ENCODE measurements at places on chromosomes 11 and 22.

DNA sequence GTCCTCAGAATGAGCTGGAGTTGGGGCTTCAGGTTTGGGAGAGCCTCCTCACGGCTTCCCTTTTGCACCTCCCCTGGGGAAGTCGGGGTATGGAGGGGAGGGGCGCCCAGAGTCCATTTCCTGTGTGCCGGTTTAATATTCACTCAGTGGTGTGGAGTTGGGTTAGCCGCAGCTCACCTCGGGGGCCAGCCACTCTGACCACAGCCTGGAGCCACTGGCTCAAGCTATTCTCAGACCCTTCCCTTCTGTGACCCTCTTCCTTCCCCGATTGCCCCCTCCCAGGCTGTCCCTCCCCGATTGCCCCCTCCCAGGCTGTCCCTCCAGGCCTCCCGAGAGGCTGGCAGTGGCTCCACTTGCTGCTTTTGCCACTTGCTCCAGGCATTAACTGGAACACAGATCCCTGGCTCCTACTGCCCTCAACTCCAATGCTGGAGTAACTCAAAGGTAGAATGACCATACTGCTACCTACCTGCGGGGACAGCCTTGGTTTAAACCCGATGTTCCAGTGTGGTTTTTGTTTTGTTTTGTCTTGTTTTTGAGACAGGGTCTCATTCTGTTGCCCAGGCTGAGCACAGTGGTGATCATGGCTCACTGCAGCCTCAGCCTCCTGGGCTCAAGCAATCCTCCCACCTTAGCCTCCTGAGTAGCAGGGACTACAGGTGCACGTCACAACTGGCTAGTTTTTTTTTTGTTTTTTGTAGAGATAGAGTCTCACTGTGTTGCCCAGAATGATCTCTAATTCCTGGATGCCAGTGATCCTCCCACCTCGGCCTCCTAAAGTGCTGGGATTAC lies 29.3 kb downstream of the RPUSD4 start:
- DNase-seq = no peak

GRCh38 chr11:20963596-20963995 lies 294.2 kb downstream of the NELL1 start:
- DNase-seq = no peak

- DNase-seq = peak; percentile 51
Measured at GRCh38 chr11:118820412-118821357, 29.7 kb upstream of the DDX6 start.

DNA sequence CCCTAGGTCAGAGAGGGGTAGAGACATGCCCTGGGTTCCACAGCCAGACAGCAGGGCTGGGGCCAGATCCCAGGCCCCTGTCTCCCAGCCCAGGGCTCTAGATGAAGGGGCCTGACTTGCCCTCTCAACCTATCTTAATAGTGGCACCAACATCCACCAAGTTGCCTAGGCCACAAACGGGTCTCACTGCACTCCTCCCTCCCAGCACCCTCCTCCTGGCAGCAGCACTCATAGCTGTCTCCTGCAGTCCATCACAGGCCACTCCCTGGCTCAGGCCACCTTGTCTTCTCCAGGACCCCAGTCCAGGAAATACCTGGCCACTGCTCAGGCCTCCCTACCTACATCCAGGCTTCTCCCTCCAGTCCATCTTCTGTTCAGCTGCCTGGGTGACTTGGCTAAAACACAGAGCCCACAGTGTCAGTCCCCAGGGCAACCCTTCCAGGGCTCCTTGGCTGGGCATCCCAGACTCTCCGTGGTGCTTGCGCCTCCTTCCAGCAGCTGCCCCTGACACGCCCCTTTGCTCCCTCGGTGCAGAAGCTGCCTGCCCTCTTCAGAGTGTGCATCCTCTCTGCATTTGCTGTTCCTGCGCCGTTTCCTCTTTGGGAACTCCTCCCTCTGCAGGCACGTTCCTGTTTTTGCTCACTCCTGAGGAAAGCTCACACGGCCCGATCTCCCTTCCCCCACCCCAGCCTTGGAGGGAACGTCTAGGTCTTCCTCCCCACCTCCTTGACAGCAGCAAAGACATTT lies 40.5 kb downstream of the LRRC32 start:
- no peak for DNase-seq

DNA sequence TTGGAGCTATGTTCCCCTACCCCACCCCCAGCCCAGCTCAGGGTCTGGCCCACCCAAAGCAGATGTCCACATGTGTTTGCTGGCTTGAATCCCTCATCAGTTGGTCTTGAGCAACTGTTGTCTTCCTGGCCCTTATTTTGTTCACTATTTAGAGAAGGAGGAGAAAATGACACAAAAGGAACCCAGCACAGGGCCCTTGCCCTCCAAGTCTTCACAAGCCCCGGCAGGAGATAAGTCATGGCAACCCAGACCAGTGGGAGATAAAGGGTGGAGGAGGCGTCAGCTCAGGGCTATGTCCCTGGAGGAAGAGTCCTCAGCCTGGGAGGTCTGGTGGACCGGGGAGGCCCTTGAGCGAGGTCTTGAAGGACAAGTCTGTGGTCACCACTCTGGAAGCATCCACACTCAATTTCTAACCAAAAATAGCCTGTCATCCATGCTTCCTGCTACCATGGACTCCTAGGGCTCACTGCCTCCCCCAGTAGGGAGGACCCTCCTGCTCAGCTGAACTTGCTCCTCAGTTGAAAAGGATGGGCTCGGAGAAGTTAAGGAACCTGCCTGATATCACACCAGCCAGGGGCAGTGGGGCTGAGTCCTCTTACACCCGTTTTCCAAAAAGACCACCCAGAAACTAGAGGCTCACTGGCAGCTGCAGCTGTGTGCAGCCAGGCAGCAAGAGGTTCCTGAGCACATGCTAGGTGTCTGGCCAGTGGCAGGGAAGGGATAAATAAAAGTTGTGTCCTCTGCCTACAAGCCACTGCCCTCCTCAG lies 1.8 kb upstream of the RAB3IL1 start:
- no peak for DNase-seq

- DNase-seq = no peak
Measured at GRCh38 chr11:13972043-13972910, 9.8 kb downstream of the SPON1 start.

- DNase-seq = peak; percentile 30
Measured at GRCh38 chr22:22720724-22721261, 76.4 kb downstream of the GGTLC2 start.

DNA sequence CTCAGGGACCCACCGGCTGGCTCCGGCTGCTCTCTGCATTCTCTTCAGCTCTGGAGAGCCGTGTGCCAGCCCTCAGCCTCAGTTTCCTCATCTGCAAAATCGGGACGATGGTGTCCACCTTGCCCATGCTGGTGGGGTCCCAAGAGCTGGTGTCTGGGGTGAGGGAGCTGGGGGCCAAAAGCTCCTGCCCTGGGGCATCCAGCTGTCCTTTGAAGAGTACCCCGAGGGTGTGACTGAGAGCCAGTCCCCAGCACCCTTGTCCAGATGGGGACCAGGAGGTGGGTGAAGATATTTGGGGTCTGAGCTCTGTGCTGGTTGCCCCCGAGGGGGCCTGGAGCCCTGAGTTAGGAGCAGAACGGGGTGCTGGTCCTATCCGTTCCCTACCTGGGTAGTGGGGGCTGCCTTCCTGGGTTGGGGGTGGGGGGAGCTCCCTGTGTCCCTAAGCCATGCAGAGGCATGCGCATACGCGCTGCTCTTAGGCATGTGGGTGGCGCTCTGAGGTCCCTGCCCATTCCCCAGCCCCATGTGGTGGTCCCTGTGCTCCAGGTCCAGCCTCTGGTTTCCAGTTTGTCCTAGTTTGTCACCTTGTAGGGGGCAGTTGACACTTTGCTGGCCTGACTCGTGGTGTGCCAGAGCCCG lies 4.9 kb downstream of the LRP5 start:
- DNase-seq = no peak

- DNase-seq = no peak
Measured at GRCh38 chr11:75893251-75893650, 78.2 kb downstream of the UVRAG start.

DNA sequence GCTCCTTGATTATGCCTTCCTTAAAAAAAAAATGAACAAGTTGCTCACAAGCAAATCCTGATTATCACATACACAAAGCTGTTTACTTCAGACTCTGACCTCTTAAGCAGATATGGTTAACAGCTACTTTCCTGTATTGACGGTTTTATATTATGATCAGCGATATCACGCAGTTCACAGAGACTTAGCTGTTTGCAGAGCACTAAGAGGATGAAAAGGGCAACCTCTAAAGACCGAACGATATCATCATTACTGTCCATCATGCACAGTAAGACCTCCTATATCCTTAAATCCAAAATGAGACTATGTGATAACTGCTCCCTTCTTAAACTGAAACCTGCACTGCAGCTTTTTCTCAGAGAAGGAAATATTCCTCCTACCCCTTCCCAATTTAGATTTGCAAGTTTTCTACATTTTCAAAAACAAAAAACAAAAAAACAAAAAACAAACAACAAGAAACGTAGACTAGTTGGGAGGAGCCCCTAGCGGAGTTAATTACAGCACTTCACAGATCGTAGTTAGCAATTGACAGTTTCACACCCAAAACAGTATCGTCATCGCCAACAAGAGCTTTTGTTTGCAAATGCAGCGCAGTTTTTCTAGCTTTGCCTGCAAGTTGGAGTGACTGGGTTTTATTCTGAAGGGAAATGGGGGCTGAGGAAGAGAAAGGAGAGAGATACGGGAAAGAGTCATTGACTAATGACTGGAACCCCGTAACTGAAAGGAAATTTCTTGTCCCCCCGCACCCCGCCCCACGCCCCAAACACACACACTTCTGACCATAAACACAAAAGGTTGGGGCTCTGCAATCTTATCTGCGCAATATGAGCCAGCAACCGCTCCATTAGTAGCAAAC lies 1.2 kb downstream of the DDX6 start:
- no peak for DNase-seq

DNA sequence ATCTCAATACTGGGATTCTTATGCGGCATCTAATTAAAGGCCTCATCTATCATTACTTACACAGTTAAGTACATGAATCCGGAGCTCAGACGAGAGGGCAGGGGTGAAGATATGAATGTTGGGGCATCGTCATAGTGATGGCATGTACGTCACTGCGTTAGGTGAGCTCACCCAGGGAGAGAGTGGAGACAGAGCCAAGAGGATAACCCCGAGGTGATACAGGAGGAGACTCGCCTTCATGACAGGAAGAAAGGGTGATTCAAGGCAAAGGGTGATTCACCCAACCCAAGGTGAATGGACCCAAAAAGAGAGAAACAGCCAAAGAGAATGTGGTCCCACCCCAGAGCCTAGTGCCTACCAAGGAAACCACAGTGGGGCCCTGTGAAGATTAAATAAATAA lies 132.9 kb upstream of the BLID start:
- no peak for DNase-seq

DNA sequence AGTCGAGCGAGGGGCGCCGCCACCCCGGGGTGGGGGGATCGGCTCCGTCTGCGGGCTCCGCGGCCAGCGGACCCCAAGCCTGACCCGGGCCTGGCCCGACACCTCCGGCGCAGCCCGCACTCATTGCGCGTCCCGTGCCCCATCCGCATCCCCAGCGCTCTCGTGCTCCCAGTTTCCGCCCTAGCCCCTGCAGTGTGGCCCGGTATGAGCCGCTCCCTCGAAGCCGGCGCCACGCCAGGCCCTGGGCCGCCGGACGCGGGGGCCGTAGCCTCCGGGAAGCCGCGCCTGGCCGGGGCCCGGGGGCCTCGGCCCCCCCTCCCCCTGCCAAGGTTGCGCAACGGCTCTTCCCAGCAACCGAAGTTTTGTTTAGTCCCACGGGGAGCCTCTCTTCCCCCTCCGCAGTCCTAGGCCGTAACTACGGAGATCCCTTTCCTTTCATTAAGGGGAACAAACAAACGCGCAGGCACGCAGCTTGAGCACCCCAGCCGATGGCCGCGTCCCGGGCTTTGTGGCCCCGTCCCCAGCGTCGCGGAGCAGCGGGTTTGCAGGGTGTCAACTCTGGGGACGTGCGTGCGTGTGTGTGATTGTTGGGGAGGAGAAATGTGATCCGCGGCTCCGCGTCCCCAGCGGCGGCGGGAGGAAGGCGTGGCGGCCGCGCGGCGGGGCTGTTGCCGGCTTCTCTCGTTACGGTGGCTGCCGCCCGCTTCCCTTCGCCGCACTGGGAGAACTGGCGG lies 883 bp downstream of the HIPK3 start:
- peak; percentile 37 for DNase-seq

- DNase-seq = no peak
Measured at GRCh38 chr22:32842486-32842885, 41.0 kb downstream of the TIMP3 start.

DNA sequence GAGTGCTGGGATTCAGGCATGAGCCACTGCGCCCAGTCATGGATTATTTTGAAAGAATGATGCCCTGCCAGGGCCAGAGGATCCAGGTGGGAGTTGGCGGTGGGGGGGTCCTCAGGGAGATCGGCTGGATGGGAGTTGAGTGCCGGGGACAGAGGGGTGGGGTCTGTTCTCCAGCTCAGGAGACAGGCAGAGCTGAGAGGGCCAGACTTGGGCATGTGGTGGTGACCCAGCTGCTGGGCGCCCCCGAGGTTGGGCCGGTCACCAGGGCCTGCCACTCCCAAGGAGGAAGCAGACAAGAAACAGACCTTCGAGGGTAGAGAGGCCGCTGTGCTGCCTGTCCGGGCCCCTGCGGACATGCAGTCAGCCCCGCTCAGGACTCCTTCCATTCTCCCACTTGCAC lies 11.8 kb upstream of the PRODH start:
- DNase-seq = no peak

GRCh38 chr22:24330636-24331035 lies 60.0 kb downstream of the SPECC1L start:
- no peak for DNase-seq

DNA sequence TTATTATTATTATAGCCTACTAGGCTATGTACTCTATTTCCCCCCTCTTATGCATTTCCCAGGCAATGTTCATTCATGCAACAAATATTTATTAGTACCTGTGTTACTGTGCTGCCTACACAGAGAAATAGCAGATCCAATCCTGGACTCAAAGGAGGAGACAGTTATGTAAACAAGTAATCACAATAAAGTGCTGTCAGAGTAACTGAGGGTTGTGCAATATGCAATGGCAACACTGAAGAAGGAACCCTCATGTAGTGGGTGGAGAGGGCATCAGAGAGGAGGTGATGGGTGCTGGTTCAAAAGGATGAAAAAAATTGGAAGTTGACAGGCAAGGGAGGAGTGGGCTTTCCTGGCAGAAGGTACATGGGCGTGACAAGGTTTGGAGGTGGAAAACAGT lies 886 bp upstream of the P4HA3 start:
- DNase-seq = no peak

DNA sequence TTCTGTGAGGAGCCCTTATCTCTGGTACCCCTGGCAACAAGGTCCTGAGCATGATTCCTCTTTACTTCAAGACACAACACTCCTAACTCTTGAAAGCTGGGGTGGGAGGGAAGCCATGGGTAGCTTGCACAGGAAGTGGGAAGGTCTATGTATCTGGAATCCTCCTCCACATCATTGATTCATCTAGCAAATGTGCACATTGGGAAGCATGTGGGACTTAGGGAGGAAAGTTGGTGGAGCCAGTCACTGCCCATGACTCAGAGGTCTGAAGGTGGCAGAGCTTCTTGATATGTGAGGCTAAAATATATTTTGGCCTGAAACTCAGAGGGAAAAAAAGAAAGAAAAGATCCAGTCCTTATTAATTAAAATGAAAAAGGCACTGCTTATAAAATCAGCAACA lies 1000.9 kb downstream of the DLG2 start:
- DNase-seq = no peak

DNA sequence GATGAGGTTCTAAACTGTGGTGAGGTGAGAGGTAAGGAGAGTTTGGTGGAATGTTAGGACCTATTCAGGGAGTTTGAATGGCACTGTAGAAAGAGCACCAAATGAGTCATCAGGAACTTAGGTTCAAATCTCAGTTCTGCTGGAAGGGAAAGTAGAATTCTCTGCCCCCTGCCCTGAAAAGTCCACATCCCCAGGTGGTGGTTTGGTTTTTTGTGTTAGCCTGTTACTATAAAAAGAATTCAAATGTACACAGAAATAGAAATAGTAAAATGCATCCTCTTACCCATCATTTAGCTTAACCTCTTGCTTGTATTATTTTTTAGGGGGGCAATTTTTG lies 20.2 kb downstream of the PPFIBP2 start:
- DNase-seq = no peak

All from GM19239 (cell line).